ENCODE measurements at places on chromosomes 12 and 14.

DNA sequence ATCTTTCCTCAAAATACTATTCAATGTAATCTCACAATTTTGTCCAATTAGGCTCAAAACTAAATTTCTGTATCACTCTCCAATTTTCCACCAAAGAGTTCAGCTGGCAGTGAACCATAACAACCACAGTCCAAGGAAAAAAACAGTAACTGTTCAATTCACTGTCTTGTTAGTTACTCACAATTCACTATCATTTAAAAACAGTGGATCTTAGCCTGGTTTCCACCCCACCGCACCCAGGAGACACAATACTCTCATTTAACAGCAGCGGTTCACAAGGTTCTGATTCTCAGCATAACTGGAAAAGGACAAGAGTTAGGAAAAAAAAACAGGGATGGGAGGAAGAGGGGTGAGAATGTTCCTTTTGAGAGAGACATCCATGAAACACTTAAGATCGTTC lies 40.5 kb downstream of the MED13L start:
- DNase-seq = no peak

DNA sequence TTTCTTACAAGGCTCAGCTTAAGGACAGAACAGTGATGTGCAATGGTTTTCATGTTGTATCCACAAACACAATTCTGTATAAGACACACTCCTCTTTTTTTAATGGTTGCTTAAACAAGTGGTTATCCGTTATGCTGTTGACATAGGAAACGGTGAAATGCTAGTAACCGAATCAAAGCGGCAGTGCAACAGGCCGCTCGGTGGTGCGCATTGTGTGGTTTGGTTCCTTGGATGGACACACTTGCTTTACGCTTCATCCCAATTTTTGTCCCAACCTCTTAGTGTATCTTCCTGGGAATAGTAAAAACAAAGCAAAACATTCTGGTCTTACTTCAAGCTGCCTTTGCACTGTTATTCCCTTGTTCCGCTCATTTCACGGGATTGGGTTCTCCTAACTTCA lies 650 bp upstream of the PTGER2 start:
- DNase-seq = no peak

- no peak for DNase-seq
These were observed 75.5 kb upstream of the FZD10 start for GRCh38 chr12:130086797-130087196.

DNA sequence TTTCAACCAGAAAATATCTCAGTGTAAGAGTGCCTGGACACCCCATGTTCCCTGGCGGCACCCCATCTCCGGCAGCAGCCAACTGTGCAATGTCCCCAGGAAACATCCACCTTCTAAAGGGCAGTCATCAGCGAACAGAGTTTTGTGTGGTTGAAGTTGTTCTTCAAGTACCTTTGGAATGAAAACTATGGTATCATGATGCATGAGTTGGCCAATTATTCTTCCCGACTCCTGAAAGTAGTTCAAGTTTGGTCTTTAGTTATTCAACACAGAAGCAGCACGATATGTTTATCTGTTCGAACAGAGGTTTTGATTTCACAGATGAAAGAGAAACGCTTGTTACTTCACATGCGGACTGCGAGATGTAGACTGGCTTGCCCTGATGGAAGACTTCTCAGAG lies 21.1 kb upstream of the TTC7B start:
- DNase-seq = no peak

DNA sequence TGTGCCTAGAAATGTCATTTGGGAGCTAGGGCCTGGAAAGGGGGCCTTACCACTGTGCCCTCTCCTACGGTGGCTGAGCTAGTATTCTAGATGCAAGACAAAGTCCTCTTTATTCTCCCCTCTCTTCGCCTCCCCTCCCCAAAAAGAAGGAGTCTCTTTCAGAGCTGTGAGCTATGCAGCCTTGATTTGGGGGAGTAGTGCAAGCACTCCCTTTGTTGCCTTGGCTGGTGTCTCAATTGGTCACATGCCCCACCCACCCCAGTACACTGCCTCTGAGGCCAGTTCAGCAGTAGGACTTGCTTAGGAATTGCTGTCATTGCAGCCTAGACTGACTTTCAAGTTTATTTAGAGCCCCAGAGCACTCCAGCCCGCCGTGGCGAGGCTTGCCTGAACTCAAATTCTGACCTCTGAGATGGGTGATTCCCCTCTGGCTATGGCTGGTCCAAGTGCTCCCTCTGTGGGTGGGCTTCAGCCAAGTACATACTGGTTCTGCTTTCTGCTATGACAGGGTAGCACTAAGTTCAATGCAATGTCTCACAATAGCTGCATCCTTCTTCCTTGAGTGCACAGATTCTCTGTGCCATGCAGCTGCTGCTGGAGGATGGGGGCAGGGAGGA lies 37.0 kb upstream of the FBXO33 start:
- DNase-seq = peak; percentile 15

DNA sequence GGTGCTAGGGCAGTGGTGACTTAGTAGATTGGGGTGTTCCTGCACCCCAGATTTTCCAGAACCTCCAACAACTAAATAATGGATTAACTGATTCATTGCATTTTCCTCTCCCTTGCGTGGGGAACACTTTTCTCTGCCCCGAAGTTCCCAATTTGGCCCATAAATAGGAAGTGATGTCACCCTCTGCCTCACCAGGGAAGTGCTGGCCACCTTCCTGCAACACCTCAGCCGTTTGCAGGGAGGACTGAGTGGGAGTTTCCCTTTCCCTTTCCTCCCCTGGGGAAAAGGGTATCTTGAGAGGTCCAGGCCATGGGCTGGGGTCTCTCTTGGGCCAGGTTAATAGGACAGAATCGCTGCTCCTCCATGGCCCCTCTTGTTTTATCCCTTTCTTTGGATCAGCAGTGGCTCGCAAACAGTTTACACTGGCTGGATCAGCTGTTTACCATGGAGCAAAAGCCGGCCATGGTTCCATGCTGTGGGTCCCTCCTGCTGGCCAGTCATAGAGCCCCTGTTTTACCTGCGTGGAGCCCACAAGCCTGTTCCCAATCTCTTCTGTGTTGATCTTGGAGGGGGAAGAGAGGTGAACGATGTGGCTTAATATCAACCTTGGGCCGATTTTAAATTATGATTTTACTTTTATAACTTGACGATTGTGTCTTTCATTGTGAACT lies 91.6 kb upstream of the VRK1 start:
- DNase-seq = no peak

- no peak for DNase-seq
These were observed 15.3 kb downstream of the MARK3 start for GRCh38 chr14:103400537-103400936.

- no peak for DNase-seq
These were observed 649.6 kb downstream of the BCL11B start for GRCh38 chr14:98622208-98623051.

- no peak for DNase-seq
These were observed 42.5 kb downstream of the GALNT9 start for GRCh38 chr12:132286912-132287311.

DNA sequence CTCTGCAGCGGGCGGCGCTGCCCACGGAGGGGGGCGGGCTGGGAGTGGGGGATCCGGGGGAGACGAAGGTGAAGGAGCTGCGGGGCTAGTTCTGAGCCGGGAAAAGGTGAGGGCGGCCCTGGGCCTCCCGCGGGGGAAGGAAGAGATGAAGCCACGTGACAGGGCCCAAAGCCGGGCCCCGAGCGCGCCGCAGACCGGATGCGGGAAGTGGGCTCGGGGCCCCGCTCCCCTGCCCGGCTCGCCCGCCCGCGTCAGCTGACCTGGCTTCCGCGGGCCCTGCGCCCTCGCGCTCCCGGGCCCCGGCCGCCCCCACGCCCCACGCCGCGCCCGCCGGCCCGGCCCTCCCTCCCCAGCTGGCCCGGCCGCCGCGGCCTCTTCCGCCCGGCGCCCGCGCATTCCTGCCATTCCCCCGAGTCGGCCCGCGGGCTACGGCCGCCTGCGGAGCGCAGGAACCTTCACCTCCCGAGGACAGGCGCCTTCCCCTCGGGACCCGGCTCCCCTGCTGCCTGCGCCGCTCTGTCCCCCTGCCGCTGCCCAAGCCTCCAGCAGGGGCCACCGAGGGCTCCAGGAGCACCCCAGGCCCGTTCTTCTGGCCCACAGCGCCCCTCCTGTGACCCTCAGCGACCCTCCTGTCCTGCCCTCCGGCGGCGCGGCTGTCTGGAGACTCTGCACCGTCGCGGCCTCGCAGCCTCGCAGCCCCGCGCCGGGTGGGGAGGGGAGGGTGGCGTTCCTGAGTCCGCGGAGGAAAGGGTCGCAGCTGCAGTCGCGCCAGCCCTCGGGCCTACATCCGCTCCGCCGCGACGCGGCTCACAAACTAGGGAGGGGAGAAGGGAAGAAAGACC lies 20.4 kb downstream of the NINJ2 start:
- DNase-seq = peak; percentile 60

DNA sequence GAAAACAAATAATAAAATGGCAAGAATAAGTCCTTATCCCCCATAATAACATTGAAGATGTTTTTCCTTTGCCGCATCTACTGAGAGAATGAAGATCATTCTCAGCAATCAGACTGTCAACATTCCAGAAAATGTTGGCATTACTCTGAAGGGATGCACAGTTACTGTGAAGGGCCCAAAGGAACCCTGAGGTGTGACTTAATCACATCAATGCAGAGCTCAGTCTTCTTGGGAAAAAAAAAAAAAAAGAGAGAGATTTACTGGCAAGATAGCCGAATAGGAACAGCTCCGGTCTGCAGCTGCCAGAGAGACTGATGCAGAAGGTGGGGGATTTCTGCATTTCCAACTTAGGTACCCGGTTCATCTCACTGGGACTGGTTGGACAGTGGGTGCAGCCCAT lies 41.3 kb upstream of the OR6J1 start:
- DNase-seq = no peak

DNA sequence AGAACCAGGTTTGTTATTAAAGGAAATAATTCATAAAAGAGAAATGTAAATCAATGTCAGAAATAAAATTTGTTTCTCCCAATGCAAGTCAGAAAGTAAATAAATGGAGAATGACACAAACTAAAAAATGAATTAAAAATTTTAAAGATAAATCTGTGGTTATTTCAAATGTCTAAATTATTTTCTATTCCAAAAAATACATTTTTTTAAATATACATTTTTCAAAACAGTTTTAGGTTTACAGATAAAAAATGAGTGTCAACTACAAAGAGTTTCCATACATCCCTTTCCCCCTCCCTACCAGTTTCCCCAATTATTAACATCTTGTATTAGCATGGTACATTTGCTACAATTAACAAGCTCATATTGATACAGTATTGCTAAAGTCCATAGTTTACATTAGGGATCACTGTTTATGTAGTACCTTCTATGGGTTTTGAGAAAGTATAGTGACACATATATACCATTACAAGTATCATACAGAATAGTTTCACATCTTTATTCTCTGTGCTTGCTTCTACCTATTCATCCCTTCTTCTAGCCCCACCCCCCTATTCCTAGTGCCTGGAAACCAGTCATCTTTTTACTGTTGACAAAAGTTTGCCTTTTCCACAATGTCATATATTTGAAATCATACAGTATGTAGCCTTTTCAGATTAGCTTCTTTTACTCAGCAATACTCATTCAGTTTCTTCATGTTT lies 104.2 kb downstream of the RALGAPA1 start:
- no peak for DNase-seq

DNA sequence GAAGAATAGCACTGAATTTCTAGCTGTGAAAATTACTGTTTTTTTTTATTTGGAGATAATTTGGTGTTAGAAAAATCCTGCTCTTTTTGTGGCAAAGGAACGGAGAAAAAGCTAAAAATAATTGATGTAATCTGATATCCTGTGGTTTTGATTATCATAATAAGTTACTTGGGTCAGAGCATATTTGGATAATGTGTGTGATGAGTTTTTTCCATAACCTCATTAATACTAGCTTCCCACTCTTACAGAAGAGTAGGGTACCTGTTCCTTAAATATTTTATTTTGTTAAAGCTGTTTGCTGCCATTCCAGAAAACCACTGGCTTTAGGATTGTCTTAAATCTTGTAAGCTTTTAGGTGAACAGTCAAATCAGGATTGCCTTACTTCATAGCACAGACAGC lies 4.7 kb downstream of the PSMC6 start:
- DNase-seq = no peak

- DNase-seq = no peak
These were observed 22.9 kb upstream of the ANAPC7 start for GRCh38 chr12:110426406-110426805.

DNA sequence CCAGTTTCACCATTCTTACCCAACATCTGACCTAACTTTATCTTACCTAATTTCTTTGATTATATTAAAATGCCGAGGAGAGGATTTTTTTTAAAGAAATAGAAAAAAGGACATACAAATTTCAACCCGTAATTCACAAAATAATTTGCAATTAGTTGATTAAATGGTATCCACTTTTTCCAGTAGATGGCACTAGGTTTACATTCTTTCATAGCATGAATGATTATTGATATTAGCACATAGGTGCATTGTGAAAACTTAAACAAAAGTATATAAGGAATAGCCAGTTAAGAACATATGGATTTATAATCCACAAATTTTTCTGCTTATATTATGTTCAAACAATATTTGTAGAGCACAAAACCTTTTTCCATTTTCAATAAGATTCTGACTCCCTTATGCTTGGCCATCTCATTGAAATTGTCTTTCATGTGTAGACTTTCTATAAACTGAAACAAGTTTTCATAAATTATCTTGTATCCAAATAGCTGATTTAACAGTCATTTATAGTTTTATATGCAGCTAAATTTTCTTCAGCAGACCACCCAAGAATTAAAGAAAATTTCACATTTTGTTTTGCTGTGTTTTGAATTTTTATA lies 35.3 kb downstream of the MSRB3 start:
- DNase-seq = no peak

GRCh38 chr12:4164559-4165558 lies 108.7 kb upstream of the CCND2 start:
- peak; percentile 66 for DNase-seq

- DNase-seq = no peak
These were observed 15.0 kb downstream of the POMT2 start for GRCh38 chr14:77305696-77306095.

- DNase-seq = no peak
These were observed 29.3 kb downstream of the BAZ1A start for GRCh38 chr14:34845869-34846268.

DNA sequence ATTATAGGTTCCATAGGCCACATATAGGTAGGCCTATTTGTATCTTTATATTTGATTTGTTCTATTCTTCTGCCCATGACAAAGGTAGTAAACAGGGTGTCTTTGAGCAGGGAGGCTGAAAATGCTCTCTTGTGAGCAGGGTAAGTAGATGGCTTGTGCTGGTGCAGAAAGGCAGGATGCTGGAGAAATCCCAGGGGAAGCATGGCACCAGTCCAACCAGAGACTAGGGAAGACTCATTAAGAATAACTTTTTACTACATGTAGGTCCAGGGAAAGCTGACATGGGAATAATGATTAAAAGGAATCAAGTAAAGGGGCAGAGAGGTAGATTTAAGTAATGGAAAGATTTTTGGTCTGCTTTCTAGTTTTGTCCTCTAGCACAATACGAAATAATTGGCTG lies 245.0 kb downstream of the RGS6 start:
- DNase-seq = no peak

- DNase-seq = no peak
These were observed 13.1 kb upstream of the ANKLE2 start for GRCh38 chr12:132774646-132775275.

- no peak for DNase-seq
These were observed 22.2 kb downstream of the TMEM63C start for GRCh38 chr14:77203611-77204458.

GRCh38 chr12:29559198-29559597 lies 61.7 kb upstream of the OVCH1 start:
- DNase-seq = no peak
